Activated gamma-delta T cell treated with anti-CD3 and anti-CD28 coated beads, Interleukin-2, amount 50 U/mL, for 16 hours (primary cell): ENCODE measurements at places on chromosomes 11 and 22.

DNA sequence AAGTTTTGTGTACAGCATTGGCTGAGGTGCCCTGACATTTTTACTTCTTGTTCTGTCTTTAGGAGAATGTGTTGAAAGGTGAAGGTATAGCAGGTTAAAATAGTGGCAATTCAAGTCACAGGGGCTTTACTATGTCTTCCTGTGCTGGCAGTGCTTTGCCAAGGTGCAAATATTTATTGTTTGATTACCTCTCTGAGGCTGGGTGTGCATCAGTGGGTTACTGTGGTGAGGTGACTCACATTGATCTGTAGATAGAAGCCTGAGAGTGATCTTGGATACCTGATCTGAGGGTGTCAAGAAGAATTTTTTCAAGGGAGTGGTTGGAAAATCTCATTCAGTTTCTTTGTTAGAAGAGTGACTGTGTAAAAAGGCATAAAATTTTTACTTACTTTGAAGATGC lies 90.0 kb downstream of the ARHGAP42 start:
- DNase-seq: no peak

GRCh38 chr22:22711532-22711913 lies 67.1 kb downstream of the GGTLC2 start:
- no peak for DNase-seq

GRCh38 chr11:95832763-95833162 lies 42.5 kb downstream of the CEP57 start:
- DNase-seq: no peak

DNA sequence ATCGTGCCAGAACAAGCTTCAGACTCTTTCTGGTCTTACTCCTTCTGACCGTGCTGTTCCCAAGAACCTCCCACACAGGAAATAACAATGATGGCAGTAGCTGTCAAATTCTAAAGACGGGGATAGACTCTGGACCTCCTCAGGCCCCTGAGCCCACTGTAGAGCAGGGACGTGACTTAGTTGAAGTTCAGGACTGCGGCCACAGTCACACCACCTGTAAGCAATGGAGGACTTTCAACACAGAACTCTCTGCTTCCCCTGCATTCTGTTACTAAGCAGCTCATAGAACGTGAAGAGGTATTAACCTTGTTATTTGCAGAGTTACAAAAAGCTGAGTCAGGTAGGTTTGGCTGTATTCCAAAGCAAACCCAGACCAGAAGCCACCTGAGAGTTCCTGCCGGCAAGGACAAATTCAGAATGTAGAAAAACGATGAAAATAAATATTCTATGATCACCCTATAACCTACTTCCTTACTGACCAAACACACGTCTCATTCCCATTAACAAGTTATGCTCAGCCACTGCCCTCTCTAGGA lies 12.7 kb downstream of the TMEM45B start:
- DNase-seq: no peak

GRCh38 chr11:112694813-112695212 lies 266.4 kb upstream of the NCAM1 start:
- DNase-seq: no peak

- DNase-seq: no peak
Observed at GRCh38 chr11:69842746-69843528, 23.7 kb upstream of the FGF3 start.

- DNase-seq: no peak
Observed at GRCh38 chr22:40423882-40424640, 53.7 kb downstream of the SGSM3 start.

- no peak for DNase-seq
Observed at GRCh38 chr11:12248330-12248729, 129.0 kb upstream of the PARVA start.

- no peak for DNase-seq
Observed at GRCh38 chr22:36368359-36368983, 19.3 kb downstream of the MYH9 start.

DNA sequence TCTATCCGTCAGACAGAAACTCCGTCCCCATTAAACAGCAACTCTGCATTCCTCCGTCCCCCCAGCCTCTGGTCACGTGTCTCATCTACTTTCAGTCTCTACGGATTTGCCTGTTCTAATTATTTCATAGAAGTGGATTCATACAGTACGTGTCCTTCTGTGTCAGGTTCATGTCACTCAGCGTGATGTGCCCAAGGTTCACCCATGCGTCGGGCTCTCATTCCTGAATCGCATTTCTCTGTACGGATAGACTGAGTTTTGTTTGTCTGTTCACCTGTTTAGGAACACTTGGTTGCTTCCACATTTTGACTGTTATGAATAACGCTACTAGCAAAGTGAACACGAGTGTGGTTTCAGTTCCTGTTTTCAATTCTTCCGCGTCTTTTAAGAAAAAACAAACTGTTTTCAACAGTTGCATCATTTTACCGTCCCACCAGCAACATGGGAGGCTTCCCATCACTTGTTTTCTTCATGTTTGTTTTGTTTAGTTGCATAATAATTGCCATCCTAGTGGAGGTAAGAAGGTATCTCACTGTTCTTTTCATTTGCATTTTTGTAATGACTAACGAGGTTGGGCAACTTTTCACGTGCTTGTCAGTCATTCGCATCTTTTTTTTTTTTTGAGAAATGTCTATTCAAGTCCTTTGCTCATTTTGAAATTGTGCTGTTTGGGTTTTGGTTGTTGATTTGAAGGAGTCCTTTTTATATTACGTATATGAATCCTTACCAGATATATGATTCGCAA lies 8.9 kb upstream of the NLRP6 start:
- no peak for DNase-seq

DNA sequence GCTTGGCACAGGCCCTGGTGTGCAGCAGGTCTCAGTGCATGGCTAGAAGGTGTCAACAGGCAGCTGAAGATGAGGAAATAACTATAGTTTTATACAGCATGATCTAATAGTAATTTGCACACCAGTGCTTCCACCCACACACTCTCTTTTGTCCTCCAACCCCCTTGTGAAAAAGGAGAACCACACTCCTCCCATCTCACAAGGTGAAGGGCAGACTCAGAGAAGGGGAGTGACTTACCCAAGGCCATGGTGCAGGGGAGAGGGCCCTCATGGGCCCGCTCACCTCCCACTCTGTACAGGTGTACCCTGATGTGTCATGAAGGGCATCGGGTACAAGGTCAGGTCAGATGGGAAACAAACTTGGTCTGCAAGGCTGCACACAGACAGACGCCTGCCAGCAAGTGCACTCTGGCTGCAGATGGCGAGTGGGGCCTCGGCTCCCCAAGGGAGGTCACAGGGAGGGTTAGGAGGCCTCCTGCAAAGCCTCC lies 53.4 kb downstream of the DGCR2 start:
- DNase-seq: no peak

GRCh38 chr11:19763330-19763729 lies 50.7 kb downstream of the NAV2 start:
- DNase-seq: no peak

DNA sequence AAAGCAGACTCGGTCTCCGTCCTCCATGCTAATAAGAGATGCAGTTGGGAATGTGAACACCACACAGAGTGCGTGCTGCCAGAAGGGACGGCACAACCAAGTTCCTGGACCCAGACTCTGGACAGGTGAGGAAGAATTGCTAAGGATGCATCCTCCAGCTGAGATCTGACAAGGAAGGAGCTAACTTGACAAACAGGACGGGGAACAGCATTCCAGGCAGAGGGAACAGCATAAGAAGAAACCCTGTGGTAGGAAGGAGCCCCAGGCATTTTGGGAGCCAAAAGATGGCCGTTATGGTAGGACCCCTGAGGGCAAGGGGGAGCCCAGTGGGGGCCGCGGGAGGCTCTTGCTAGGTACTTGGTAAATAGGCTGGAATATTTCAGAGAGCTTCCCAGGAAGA lies 6.0 kb downstream of the OSM start:
- no peak for DNase-seq

- no peak for DNase-seq
Observed at GRCh38 chr11:13338427-13339069, 61.0 kb downstream of the BMAL1 start.

- DNase-seq: no peak
Observed at GRCh38 chr11:68402355-68403031, 58.1 kb upstream of the PPP6R3 start.

DNA sequence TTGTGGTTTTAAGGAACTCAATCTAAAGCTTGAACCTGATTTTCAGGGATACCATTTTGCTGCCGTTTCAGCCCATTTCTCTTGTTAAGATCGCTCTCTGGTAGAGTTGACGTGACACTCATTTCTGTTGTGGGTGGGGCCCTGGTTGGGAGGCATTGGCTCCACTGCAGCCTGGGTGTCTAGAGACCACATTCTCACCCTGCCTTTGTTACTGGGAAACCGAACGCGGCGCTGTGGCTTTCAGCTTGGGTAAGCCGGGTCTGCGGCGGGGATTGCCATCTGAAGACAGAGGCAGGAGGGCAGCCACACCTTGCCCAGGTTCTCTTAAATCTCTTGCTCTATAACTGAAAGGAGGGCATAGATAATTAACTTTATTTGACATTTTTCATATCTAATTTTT lies 3.2 kb downstream of the EHF start:
- DNase-seq: no peak

- DNase-seq: no peak
Observed at GRCh38 chr11:110134110-110134509, 40.9 kb downstream of the ZC3H12C start.

DNA sequence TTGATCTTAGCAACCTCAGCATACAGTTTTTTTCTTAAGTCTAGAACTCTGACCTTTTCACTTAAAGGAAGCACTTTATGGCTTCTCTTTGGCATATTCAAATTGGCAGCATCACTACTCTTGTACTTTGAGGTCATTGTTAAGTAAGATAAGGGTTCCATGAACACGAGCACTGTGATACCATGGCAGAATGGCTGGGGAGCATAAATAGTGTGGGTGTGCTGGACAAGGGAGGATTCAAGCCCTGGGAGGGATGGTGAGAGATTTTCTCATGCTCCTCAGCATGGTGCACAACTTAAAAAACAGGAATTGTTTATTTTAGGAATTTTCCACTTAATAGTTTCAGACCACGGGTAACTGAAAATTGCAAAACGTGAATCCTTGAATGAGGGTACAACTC lies 111.4 kb downstream of the ATXN10 start:
- no peak for DNase-seq

GRCh38 chr11:34313099-34313517 lies 44.7 kb downstream of the ABTB2 start:
- no peak for DNase-seq

- no peak for DNase-seq
Observed at GRCh38 chr11:82680252-82680651, 53.4 kb downstream of the FAM181B start.

GRCh38 chr22:47167056-47167455 lies 404.6 kb downstream of the TBC1D22A start:
- DNase-seq: no peak

- no peak for DNase-seq
Observed at GRCh38 chr11:128365044-128365443, 222.3 kb downstream of the ETS1 start.

DNA sequence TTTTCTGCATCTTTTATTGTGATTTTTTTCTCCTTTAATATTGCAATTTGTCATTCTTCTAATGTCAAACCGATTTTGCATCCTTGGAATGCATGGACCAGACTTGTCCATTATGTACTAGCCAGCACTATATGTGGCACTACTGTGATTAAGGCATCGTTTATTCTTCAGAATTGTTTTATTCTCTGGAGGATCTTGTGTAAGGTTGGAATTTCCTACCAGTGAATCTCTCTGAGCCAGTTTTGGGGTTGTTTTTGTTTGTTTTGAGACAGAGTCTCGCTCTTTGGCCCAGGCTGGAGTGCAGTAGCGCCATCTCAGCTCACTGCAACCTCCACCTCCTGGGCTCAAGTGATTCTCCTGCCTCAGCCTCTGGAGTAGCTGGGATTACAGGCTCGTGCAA lies 58.5 kb downstream of the IGLL5 start:
- DNase-seq: no peak

- DNase-seq: no peak
Observed at GRCh38 chr11:57310091-57310490, 14.7 kb downstream of the TNKS1BP1 start.

DNA sequence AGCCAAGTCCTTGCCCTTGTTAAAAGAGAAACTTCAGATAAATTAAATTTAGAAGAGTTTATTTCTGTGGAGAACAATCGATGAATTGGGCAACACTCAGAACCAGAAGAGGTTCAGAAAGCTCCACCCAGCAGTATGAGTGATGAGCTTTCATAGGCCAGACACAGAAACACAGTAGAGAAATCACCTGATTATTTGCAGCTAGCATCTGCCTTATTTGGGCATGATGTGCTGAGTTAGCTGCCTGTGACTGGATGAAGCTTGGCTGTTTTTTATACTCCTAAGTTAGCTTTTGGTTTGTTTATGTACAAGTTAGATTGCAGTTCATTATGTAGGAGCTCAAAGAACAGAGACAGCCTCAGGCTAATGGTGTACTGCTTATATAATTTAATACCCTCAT lies 269.5 kb upstream of the SESN3 start:
- no peak for DNase-seq

GRCh38 chr22:33515795-33516194 lies 404.5 kb downstream of the LARGE1 start:
- DNase-seq: no peak

DNA sequence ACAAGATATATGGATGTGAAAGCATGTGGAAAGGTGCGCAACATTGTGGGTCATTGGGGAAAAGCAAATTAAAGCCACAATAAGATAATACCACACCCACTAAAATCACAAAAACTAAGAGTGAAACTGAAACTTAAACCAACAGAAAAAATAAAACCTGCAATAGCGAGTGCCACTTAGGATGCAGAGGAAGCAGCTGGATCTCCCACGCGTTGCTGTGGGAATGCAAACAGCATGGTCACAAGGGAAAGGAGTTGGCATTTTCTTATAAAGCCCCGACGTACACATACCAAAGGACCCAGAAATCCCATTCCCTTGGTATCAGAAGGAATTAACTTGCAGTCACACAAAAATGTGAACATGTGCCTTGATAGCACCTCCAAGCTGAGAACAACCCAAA lies 712.0 kb downstream of the TBC1D22A start:
- DNase-seq: no peak

DNA sequence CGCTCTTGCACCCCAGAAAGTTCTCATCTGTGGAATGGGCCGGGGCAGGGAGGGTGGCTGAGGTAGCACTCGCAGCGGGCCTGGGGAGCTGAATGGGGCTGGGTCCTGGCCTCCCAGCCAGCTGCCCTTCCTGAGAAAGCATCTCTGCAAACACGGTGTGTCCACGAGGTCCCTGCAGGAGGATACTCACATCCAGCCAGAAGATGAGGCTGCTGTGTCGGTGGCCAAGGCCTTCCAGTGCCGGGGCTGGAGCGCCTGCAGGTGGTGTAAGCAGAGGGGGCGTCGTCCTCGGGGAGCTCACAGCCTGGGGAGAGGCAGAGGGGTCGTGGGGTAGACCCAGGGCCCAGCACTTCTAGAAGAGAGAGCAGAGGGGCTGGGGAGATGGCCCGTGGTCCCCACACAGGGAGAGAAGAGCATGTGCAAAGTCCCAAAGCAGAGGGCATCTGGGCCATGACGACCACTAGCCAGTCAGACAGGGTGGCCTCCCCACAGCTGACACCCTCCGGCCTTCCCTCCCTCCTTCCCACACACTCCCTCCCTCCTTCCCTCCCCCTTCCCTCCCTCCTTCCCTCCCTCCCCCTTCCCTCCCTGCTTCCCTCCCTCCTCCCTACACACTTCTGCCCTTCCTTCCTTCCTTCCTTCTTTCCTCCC lies 97.9 kb downstream of the WNT7B start:
- no peak for DNase-seq

- no peak for DNase-seq
Observed at GRCh38 chr11:12868315-12869073, 140.6 kb upstream of the RASSF10 start.

GRCh38 chr11:128026596-128026995 lies 560.8 kb downstream of the ETS1 start:
- DNase-seq: no peak
